GM23338 (cell line): ENCODE measurements at places on chromosomes 5 and 9. TPM values are rescaled to one million over a fixed set of nuclear protein-coding genes. Genes with fewer than 3 reads are reported as not detected.

PCDHB9 gene
- 0.63 and 0.78 TPM in 2 replicates for total RNA-seq

DNA sequence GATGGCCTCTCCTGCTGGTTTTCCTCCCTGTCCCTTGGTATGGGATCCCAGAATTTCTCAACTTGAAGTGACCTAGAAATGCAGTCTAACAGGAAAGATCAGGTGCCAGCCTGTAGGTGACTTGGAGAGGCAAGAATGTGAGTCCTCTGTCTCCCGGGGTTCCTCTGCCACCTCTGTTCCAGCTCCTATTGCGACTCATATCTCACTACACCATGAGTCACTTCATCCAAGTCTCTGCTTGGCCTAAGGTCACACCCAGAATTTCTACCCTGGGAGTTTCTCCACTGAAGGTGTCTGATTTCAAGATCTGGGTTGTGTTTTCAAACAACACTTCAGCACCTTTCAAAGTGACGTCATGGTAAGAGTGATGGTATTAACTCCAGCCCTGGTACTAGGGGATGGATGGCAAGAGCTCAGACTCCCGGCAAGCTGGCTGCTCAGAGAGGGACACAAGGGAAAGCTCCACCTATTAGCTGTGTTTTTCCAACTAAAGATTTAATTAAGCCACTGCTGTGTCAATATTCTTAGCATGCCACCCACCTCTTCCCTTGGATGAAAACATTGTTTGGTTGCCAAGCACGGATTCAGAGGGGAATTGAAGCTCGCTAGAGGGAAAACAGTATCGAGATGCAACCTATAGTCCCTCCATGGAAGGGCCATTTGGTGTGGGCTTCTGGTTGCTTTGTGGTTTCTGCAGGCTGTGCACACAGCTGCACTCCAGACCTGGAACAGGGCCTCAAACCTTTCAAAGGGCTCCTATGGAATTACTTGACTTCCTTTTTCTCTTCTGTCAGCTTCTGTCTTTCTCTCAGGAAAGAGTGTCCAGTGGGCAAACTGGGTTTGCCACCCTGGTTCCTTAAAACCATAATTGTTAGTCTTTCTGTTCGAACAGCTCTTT is 205.7 kb downstream of the GAS1 start:
- H3K27ac ChIP-seq, result no peak overlapping the region
- no peaks in the 10 kb centered on the region for H3K4me1 ChIP-seq
- DNase-seq, result no peak
- no peaks in the 10 kb centered on the region for H3K36me3 ChIP-seq
- H3K4me3 ChIP-seq, result no peak overlapping the region

PALM2AKAP2 gene
- total RNA-seq, result 7.9 and 8.3 TPM in 2 replicates

SPINK7 gene
- total RNA-seq, result not detected in 2 replicates

KCNV2 gene
- total RNA-seq, result not detected in 2 replicates

PCDHAC2 gene
- 11.8 and 13.1 TPM in 2 replicates for total RNA-seq

PCDHB7 gene
- 0.39 and 1.0 TPM in 2 replicates for total RNA-seq

DNA sequence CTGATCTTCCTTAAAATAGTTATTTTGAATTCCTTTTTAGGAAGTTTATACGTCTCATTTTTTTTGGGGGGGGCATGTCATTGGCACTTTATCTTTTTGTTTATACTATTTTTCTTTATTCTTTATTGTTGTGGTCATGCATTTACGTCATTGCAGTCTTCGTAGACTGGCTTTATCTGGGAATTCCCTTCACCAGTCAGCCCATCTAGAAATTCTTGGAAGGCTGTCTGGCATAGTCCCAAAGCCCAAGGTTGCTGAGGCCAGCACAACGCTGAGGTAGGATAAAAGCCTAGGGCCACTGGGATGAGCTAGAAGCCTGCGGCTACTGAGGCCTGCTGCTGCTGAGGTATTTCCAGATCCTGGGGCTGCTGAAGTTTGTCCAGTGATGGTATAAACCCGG is 121.5 kb downstream of the ISOC1 start:
- H3K27ac ChIP-seq, result no peak overlapping the region
- H3K4me3 ChIP-seq, result no peak overlapping the region
- H3K4me1 ChIP-seq, result no peaks in the 10 kb centered on the region

MEGF10 gene
- total RNA-seq, result 28.3 and 45.1 TPM in 2 replicates

- no peak overlapping the region for H3K27ac ChIP-seq
- no peaks in the 10 kb centered on the region for H3K27me3 ChIP-seq
- H3K4me1 ChIP-seq, result peaks cover 3% of the 10 kb centered on the region; the same call in 1 of the 2 replicates
- no peak overlapping the region for H3K4me3 ChIP-seq
Measured at GRCh38 chr5:160379511-160379910, 9.1 kb upstream of the C1QTNF2 start.

EIF4E1B gene
- 0.17 TPM in 1 of 2 replicates, not detected in the other for total RNA-seq

- H3K4me1 ChIP-seq, result no peaks in the 10 kb centered on the region
- DNase-seq, result no peak
- no peak overlapping the region for H3K4me3 ChIP-seq
- H3K36me3 ChIP-seq, result no peaks in the 10 kb centered on the region
- no peak overlapping the region for H3K27ac ChIP-seq
Measured at GRCh38 chr9:116168231-116168630, 14.6 kb downstream of the PAPPA start.

FGFR4 gene
- 145 and 150 TPM in 2 replicates for total RNA-seq

GARIN3 gene
- not detected in 2 replicates for total RNA-seq

GRCh38 chr5:10301266-10301665 is 6.4 kb downstream of the CMBL start:
- H3K27me3 ChIP-seq, result no peaks in the 10 kb centered on the region
- H3K36me3 ChIP-seq, result no peaks in the 10 kb centered on the region; the same call in 1 of the 2 replicates
- H3K4me1 ChIP-seq, result peaks cover 7% of the 10 kb centered on the region
- H3K27ac ChIP-seq, result no peak overlapping the region
- no peak for DNase-seq
- H3K4me3 ChIP-seq, result no peak overlapping the region

GRCh38 chr5:173653822-173654523 is 37.5 kb upstream of the BOD1 start:
- H3K27ac ChIP-seq, result no peak overlapping the region
- no peak overlapping the region for H3K4me3 ChIP-seq
- no peaks in the 10 kb centered on the region for H3K27me3 ChIP-seq
- DNase-seq, result no peak
- H3K4me1 ChIP-seq, result no peaks in the 10 kb centered on the region
- peaks cover 3% of the 10 kb centered on the region; the same call in 1 of the 2 replicates for H3K36me3 ChIP-seq

- peaks cover 4% of the 10 kb centered on the region; the same call in 1 of the 2 replicates for H3K4me1 ChIP-seq
- no peaks in the 10 kb centered on the region for H3K36me3 ChIP-seq
- H3K4me3 ChIP-seq, result no peak overlapping the region
- DNase-seq, result peak; percentile 30
Measured at GRCh38 chr5:28734396-28734795, 1696.0 kb upstream of the CDH9 start.

DNA sequence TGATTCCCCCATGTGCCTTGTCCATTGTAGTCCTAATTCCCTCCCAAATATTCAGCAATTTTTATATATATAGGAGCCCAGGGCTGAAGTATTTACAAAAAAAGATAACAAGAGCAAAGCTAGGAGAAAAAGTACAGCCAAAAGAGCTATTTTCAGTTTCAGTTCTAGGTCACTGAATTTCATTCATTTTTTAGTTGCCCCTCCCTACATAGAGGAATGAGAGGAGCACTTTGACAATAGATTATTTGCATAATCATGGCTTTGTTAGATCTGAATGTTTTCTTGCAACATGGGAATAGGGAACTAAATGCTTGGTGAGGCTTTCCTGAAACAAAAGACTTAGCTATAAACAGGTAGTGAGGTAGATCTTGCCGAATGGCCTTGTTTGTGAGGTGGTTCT is 15.3 kb upstream of the F2RL2 start:
- H3K27ac ChIP-seq, result peak overlapping the region; percentile 20; the same call in 1 of the 2 replicates
- H3K4me1 ChIP-seq, result peaks cover 8% of the 10 kb centered on the region; the same call in 1 of the 2 replicates
- H3K4me3 ChIP-seq, result no peak overlapping the region

VCAN gene
- 373 and 404 TPM in 2 replicates for total RNA-seq

DNA sequence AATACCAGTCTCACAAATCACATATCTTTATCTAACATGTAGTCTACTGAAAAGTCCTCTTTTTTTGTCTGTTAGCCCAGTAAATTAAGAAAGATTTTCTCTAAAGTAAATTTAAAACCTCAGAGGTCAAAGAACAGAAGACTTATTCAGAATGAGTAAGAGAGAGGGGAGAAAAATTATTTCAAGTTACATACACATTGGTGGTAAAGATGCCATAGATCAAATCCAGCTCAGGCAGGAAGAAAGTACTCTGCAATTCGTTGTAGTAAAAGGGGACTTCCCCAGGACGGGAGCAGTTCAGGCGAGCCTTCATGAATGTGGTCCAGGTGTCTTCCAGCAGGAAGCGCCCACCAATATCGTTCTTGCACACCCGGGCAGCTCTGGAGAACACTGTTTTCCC is 344.1 kb downstream of the SEMA5A start:
- H3K27me3 ChIP-seq, result no peaks in the 10 kb centered on the region
- no peak overlapping the region for H3K4me3 ChIP-seq
- no peaks in the 10 kb centered on the region for H3K4me1 ChIP-seq
- no peak overlapping the region for H3K27ac ChIP-seq
- DNase-seq, result no peak

- H3K27me3 ChIP-seq, result no peaks in the 10 kb centered on the region
- DNase-seq, result no peak
- no peak overlapping the region for H3K4me3 ChIP-seq
- H3K27ac ChIP-seq, result no peak overlapping the region
- peaks cover 24% of the 10 kb centered on the region for H3K4me1 ChIP-seq
- no peaks in the 10 kb centered on the region for H3K36me3 ChIP-seq
Measured at GRCh38 chr5:173751266-173751600, 134.8 kb upstream of the BOD1 start.

IL17B gene
- total RNA-seq, result not detected in 2 replicates

LSM11 gene
- total RNA-seq, result 3.8 and 3.9 TPM in 2 replicates

GRCh38 chr5:113660206-113660605 is 146.7 kb downstream of the YTHDC2 start:
- no peaks in the 10 kb centered on the region for H3K36me3 ChIP-seq
- H3K27me3 ChIP-seq, result no peaks in the 10 kb centered on the region
- H3K27ac ChIP-seq, result no peak overlapping the region
- no peak overlapping the region for H3K4me3 ChIP-seq
- H3K4me1 ChIP-seq, result no peaks in the 10 kb centered on the region

C9orf50 gene
- not detected in 2 replicates for total RNA-seq

CFAP90 gene
- total RNA-seq, result 0.10 and 3.5 TPM in 2 replicates

WDR38 gene
- total RNA-seq, result not detected in 2 replicates

PHF24 gene
- 0.14 and 0.19 TPM in 2 replicates for total RNA-seq

GRCh38 chr9:137269231-137269772 is 8.2 kb upstream of the TOR4A start:
- no peak for DNase-seq
- peaks cover 10% of the 10 kb centered on the region; the same call in 1 of the 2 replicates for H3K36me3 ChIP-seq
- H3K4me1 ChIP-seq, result no peaks in the 10 kb centered on the region
- H3K27ac ChIP-seq, result no peak overlapping the region

DNA sequence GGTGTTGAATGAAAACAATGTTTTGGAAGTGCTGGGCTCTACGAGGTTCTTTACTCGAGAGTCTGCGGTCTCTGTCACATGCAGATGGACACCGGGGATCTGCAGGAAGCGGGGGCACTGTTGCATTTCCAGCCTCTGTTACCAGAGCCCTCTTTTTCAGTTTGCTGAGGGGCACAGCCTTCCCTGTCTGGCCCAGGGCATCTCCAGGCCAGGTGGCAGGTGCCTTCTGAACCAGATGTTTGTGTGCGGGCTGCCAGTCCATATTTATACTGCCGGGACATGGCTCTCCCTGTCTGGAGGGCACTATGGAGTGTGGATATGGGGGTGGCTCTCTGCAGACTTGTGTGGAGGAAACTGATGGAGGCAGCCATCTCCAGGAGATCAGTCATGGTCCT is 18.7 kb upstream of the POMT1 start:
- no peak overlapping the region for H3K4me3 ChIP-seq
- no peaks in the 10 kb centered on the region for H3K4me1 ChIP-seq
- no peak for DNase-seq
- no peak overlapping the region for H3K27ac ChIP-seq
- H3K27me3 ChIP-seq, result no peaks in the 10 kb centered on the region

PLPP1 gene
- 92.0 and 97.1 TPM in 2 replicates for total RNA-seq
